CD4-positive, alpha-beta T cell treated with Interleukin-1 beta for 1 hour (primary cell): ENCODE measurements at places on chromosomes 11 and 22.

GRCh38 chr11:103413266-103413888, 304.2 kb downstream of the DYNC2H1 start:
- DNase-seq: no peak

- DNase-seq: no peak
Measured at GRCh38 chr11:29913352-29913751, 103.5 kb downstream of the KCNA4 start.

GRCh38 chr11:35150454-35150853, 11.5 kb downstream of the CD44 start:
- no peak for DNase-seq

GRCh38 chr11:114929351-114930000, 251.1 kb downstream of the NXPE2 start:
- no peak for DNase-seq

DNA sequence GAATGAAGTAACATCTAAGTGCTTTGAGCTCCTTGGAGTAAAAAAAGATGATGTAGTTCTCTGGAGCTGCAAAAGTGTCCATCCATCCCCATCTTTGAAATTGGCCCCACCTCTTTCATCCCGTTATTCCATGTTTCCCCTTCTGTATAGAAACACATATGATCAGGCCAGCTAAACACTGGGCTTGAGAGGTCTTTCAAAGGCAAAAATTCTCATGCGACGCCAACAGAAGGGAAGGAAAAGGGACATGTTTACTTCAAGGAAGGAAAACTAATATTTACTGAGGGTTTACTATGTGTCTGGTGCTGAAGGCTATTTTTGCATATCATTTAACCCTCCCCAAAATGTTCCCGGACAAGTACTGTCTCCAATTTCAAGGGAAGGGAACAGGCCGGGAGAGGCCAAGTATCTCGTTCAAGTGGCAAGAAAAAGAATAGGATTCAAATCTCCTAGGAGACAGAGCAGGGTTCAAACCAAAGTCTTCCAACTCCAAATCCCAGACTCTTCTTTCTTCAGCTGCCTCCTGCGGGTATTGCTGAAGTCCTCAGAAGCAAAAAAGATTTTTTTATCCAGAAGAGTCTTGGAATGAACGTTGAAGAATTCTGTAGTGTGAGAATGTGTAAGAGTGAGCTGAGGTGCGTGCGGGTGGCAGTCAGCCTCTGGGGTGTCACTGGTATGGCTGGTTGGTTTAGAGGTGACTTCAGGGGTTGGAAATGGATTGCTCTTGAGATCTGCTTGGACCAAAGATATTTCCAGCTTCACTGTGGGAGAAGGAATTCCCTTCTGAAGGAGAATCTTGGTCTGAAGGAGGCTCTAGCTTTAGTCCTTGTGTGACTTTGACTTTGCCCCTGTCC, 10.1 kb downstream of the TECTA start:
- no peak for DNase-seq

- DNase-seq: no peak
Measured at GRCh38 chr11:762421-763072, 14.7 kb downstream of the GATD1 start.

DNA sequence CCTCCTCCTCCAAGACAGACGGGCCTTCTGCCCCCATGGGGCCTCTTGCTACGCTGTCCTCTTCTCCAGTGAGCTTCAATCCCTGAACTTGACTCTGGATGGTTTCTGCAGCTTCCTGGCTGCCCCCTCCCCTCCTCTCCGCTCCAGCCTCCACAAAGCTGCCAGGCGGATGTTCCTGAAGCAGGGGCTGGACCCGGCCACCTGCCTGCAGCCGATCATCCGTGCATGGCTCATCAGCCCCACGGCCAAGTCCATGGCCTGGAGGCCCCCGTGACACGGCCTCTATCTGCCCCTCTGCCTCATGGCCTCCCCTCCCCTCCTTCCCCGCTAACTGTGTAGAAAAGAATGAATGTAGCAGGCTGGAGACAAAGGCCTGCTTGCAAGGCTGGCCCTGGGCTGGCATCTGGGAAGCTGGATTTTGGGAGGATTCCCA, 6.8 kb upstream of the SUN2 start:
- DNase-seq: no peak

- no peak for DNase-seq
Measured at GRCh38 chr11:2002042-2002776, 4.6 kb upstream of the H19 start.

GRCh38 chr11:111001081-111001430, 244.5 kb upstream of the POU2AF2 start:
- DNase-seq: no peak

GRCh38 chr11:3627291-3627690, 14.5 kb downstream of the ART5 start:
- DNase-seq: no peak

DNA sequence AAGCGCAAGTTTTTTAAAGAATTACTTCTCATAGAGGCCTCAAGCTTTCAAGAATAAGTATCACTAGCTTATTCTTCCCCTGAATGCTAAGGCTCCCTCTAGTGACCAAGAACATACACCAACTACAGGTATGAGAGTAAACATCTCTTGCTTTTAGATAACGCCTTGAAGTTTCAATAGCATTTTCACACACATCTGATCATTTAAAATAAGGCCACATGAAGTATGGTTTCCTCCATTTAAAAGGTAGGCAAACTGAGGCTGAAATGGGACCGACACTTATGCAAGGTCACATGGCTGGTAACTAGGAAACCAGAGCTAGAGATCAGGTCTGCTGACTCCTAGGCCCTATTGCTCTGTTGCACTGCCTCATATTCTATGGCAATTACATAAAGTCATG, 66.5 kb downstream of the CCDC34 start:
- DNase-seq: no peak

- no peak for DNase-seq
Measured at GRCh38 chr11:80778432-80778831, 1337.6 kb upstream of the TENM4 start.

DNA sequence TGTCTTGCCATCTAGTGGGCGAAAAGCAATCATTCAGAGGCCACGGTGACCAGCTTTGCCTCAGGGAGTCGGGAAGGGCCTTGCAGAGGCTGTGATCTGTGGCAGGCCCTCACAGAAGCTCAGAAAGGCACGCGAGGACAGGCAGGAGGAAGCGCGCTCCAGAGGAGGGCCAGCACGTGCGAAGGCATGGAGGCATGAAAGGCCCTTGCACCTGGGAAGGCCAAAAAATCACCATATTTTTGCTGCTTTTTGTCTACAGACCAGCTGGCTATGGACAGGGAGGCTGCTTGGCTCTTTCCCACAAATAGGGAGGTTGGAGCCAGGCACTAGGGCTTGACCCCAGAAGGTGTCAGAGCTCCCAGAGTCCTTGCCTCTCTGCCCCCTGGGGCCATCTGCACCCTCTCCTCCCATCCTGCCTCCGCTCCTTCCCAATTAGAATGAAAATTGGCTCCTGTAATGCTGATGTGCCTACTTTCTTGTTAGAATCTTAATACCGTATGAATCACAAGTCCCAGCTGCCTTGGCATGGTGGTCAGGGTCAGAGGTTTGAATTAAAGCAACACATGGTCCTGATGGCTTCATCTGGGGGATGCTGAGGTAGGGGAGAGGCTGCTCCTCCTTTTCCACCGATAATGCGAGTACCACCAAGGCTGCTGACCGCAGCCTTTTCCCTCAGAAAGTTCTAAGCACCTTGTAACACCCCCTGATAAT, 69.1 kb downstream of the FEZ1 start:
- no peak for DNase-seq

DNA sequence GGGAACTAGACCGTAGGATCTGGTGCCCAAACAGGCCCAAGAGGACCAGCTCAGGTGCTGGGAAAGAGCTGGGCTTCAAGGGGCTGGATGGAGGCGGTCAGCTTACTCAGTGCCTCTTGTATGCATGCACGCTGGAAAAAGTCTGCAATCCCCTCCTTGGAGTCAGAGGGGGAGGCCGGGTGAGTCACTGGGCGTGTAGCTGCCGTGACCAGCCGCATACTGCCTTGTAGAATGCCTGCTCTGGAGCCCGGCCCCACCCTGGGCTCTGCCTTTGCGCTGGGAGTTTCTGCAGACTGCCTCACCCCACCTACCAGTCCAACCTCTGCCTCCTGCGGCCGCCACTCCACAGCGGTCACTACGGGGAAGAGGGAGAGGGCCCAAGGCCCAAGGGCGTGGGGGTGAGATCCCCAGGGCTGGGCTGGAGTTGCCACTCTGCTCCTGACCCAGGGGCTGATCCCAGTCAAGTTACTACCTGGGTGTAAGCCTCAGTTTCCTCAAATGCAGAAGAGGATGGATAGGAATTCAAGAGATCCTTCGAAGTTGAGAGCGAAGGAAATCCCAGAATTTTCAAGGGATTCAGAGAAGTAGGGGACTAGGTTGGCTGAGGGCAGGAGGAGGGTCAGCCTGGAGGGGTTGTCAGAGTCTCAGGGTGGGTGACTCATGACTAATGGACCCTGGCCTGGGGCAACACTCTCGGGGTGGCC, 4.2 kb downstream of the MRGPRF start:
- DNase-seq: no peak

DNA sequence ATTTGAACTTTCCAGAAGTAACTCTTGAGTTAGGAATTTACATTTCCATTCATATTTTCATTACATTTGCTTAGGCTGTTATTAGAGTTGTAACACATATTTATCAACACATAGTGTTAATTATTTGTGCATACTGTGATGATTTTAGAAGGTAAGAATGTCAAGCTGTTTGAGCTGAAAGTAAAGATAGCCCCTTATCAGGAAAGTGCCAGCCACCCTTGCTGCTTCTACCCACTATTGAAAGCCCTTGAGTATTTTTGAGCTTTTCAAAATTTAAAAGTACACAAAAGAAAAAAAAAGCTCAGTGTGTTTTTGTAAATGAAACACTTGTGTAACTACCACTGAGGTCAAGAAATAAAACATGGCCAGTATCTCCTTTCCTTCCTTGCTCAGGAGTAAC, 8.0 kb downstream of the APLP2 start:
- DNase-seq: no peak

GRCh38 chr11:325796-326591, 5.3 kb upstream of the IFITM3 start:
- DNase-seq: no peak

- DNase-seq: peak; percentile 31
Measured at GRCh38 chr11:66891851-66892660, 35.2 kb downstream of the LRFN4 start.

GRCh38 chr22:29434288-29434687, 4.1 kb upstream of the RFPL1 start:
- no peak for DNase-seq

GRCh38 chr11:42996421-42997307, 315.1 kb upstream of the API5 start:
- no peak for DNase-seq

DNA sequence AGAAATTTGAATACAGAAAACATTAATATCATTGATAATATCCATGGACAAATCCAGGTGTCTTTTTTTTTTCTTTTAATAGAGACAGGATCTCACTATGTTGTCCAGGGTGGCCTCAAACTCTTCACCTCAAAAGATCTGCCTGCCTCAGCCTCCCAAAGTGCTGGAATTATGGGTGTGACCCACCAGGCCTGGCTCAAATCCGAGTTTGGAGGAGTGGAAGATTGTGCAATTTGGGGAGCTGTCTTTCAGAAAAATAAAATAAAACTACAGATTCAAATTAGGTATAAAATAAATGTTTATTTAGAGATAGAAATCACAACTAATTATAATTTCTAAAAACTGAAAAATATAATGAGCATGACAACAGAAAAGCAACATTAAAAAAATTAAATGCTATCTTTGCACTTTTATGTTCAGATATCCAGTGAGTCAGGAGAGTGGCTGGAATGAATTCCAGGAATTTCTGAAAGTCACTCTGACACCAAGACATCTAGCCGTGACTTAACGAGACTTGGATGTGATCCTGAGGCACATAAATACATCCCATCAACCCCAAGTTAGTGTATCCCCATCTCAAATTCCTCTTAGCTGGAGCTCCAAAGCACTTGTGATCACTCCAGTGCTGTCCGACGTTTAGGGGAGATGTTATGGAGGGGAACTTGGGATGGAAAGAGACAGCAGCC, 128.6 kb upstream of the THY1 start:
- no peak for DNase-seq

- DNase-seq: no peak
Measured at GRCh38 chr11:69630017-69630416, 10.9 kb upstream of the CCND1 start.

GRCh38 chr22:35419756-35420155, 19.8 kb downstream of the MCM5 start:
- no peak for DNase-seq

- no peak for DNase-seq
Measured at GRCh38 chr11:17421781-17422180, 33.3 kb upstream of the KCNJ11 start.
